Stromal cell of bone marrow (primary cell): ENCODE measurements at places on chromosomes 7 and 10.
A peak's percentile ranks its signal among the peaks of the same experiment; 100 is the strongest.

GRCh38 chr7:139159900-139160675 lies 50.6 kb upstream of the ZC3HAV1 start:
- DNase-seq: no peak

DNA sequence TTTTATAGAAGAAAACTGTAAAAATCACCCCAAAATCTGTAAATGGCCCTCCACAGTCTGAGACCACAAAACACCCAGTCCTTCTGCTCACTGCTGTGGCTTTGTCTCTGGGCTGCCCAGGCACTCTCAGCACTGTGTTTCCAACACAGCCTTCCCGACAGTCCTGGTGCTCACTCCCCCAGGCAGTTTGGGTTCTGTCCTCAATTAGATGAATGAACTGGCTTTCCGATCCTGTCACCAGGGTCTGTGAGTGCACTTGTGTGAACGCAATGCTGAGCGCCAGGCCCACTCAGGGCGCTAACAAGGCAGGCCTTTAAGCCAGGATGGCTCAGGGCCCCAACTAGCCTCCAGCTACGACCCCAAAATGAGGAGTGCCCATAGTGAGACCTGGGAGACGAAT lies 3.3 kb downstream of the MAD1L1 start:
- no peak for DNase-seq

GRCh38 chr10:67669978-67670377 lies 26.0 kb downstream of the CTNNA3 start:
- DNase-seq: no peak

- DNase-seq: no peak
Observed at GRCh38 chr7:46317256-46317655, 396.2 kb upstream of the IGFBP3 start.

GRCh38 chr7:23462846-23463245 lies 7.4 kb downstream of the IGF2BP3 start:
- peak; percentile 38 for DNase-seq
